CD4-positive, alpha-beta T cell (primary cell): ENCODE measurements at places on chromosomes 1 and 21.

DNA sequence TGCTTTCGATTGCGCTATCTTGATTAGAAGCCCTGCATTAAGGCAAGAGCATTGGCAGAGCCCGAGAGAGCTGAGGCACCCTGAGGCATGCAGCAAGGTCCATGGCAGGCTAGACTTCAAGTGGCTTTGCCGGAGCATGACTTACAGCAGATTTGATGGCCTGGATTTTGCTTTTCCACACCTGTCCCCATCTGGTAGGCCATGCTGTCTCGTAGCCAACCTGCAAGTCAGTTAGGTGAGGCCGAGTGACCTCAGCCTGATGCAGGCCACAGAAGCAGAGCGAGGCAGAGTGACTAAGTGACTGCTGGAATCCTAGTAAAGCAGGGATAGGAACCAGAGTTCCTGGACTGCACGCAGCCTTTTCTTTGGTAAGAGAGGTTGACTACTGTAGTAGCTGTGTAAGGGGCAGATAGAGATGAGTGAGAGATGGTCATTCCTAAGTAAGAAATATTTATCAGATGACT, 148.9 kb downstream of the PBX1 start:
- no peak for DNase-seq

GRCh38 chr1:215489771-215490565, 77.1 kb upstream of the KCTD3 start:
- no peak for DNase-seq

DNA sequence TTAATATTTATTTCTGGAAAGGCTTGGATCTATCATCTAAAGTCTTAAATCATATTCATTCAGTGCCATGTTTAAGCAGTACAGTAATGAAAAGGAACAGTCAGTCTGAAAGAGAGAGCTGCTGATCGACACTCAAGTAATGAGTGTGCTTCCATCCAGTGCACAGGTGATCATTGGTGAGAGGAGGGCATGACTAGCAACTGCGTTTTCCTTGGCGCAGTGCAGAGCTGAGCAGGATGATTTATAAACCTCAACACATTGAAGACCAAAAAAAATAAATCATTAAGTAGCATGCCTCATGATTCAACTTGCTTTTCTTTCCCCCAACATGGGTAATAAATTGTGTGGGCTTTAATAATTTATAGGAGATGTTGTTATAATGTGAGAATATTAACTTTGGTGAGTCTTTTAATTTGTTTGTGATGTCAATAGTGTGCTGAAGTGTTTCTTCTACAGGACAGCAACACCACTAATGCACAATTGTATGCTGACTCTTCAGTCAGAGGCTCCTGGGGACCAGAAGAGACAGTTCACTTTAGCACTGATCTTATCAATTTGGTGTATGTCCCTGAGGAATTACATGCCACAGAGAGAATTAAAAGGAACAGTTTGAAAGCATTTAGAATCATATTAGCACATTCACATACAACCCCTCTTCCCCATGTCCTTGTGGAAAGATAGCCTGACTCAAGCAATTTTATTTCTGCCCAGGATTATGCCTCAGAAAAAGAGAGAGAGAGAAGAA, 199.7 kb upstream of the ADGRL2 start:
- no peak for DNase-seq

DNA sequence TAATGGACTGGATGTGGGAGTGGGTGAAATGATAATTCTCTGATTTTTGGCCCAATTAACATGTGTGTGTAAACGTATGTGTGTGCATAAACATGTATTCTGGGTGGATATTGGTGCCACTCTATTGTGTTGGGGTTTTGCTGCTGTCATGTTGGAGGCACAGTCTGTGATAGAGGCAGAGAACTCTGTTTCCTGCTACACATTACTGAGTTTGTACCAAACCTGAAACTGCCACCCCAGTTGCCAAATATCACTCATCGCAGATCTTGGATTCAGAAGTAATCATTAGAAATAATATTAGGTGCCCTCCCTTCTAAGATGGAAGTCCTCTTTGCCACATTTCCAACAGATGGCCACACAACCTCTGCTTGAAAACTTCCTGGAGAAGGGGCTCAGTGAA, 13.8 kb downstream of the FASLG start:
- no peak for DNase-seq

- DNase-seq: no peak
These were observed 26.7 kb downstream of the SNX7 start for GRCh38 chr1:98688110-98688739.

GRCh38 chr1:68448365-68448764, 1.4 kb downstream of the RPE65 start:
- DNase-seq: no peak

- no peak for DNase-seq
These were observed 63.7 kb downstream of the LACTBL1 start for GRCh38 chr1:22908880-22909426.

DNA sequence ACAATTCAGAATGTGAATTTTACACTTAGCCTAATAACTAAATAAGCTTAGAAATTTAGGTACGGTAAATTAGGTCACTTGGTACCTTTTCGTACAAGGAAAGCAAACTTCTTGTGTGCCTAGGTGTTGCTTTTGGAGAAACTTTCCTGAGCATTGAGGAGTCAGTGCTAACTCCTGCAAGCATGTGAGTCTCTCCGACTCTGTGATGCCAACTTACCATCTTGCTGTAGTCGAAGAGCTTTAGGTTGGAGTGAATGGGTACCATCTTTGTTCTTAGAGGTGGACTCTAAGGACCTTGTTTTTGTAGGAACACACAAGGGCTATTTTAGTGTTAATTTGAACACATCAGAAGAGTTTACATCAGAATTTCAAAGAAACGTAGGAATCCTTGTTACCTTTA, 688.9 kb downstream of the USP25 start:
- DNase-seq: no peak

DNA sequence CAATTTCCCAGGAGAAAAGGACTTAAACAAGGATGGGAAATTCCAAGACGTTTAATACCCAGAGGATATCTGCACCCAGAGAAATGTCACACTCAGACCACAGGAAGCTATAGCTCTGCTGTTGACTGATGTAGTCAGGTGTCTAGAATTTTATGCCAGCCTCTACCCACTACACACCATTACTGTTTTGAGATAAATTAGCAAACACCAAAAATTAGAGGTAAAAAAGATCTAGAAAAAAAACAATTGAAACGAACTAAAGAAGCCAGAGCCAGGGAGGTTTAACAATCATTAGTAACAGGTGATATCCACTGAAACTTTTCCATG, 519.9 kb downstream of the SMYD3 start:
- no peak for DNase-seq

DNA sequence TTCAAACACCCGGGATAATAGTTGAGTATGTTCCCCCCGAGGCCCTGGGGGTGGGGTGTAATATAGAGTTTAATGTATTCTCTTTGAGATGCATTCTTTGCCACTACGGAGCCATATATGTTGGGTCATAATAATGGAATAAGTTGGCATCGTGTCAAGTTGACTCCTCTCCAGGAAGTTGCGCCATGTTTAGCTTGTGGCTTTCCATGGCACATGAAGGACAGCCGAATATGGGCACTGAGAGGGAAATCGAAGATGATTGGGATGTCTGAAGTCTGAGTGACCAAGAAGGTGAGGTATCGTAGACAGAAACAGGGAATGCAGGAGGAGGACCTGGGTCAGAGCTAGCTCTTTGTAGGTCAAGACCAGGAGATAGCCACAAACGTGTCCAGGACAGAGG, 92.6 kb downstream of the PAX7 start:
- DNase-seq: no peak

GRCh38 chr1:25692560-25692959, 76.0 kb downstream of the MAN1C1 start:
- DNase-seq: no peak

GRCh38 chr1:29243871-29244200, 7.5 kb downstream of the PTPRU start:
- no peak for DNase-seq

DNA sequence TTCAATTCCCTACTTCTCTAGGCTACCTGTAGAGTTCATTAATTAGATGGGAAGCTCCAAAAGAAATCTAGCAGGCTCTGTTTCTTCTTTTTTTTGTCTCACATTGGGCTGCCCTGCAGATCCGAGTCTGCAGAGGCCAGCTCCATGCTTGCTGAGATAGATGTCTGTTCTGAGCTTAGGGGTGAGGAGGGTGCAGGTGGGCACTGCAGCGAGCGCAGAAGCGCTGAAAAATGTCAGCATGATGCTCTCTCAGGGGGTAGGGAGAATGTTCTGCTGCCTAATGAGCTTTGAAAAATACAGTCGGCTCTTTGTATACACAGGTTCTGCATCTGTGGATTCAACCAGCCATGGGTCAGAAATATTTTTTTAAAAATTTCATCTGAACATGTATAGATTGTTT, 56.8 kb upstream of the KCNA3 start:
- no peak for DNase-seq

GRCh38 chr1:76571248-76571647, 296.0 kb upstream of the ST6GALNAC5 start:
- no peak for DNase-seq

DNA sequence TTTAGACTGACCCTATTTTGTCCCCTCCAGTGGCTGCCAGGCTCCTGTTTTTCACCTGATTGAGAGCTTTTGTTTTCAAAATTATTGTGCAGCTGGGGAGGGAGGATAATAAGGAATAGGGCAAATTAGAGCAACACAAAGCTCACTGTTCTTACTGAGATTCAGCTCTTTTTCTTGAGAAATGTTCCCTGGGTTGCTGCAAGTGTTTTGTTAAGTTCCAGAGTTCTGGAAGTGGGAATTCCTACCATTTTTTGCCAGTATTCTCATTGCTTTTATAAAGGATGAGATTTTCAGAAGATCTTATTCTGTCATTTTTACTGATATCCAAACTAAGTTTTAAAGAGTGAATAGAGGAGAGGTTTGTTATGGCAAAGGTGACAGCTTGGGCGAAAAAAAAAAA, 417.7 kb downstream of the SIPA1L2 start:
- DNase-seq: no peak

DNA sequence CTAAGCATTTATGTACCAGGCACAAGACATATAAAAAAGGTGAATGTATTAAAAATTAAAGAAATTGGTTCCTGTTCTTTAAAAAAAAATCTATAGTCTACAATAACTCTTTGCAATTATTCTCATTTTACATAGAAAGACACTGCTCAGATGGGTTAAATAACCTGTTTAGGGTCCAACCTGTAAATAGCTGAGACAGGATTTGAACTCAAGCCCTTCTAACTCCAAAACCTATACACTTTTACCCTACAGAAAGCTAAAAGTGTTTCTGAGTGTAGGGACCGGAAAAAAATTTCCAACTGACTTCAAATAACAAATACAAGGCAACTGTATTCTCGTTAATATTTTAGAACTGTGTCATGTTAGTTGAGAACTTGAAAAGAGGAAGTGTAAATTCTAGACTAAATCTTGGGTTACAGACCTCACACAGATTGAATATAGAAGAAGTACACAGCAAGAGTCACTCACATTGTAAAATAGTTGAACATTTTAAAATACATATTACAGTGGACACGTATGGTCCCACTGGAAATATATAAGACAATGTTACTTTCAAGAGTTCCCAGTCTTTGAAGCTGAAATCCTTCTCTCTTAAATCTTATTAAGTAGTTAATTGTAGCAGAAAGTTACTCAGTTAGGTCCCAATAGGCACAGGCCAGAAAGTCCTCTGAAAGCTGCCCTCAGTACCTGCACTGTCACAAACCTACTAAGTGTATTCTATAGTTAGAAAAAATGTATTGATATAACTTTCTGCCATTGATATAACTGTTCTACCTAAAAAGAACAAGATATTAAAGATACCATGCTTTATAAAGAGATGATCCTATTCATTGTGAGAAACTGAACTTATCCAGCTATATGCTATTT, 7.3 kb downstream of the EDEM3 start:
- DNase-seq: no peak

GRCh38 chr1:210372931-210373627, 44.4 kb downstream of the HHAT start:
- no peak for DNase-seq

DNA sequence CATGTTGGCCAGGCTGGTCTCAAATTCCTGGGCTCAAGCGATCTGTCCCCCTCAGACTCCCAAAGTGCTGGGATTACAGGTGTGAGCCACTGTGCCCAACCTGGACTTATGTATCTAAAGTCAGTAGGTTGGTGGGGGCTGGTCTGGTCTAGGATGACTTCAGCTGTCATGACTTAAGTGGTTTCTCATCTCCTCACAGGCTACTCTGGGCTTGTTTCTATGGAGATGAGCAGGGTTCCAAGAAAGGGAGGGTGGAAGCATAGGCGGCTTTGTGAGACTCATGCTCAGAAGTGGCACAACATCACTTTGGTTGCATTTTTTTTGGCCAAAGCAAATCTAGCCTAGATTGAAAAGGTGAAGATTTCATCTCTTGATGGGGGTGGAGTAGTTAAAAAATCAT, 115.9 kb upstream of the IVNS1ABP start:
- no peak for DNase-seq

GRCh38 chr21:34647555-34647954, 21.2 kb upstream of the CLIC6 start:
- DNase-seq: no peak

- DNase-seq: no peak
These were observed 305.8 kb upstream of the ZP4 start for GRCh38 chr1:238196516-238196915.

GRCh38 chr1:91683598-91683951, 182.9 kb downstream of the CDC7 start:
- no peak for DNase-seq

- DNase-seq: peak; percentile 57
These were observed 18.0 kb upstream of the PTP4A2 start for GRCh38 chr1:31955917-31956736.

DNA sequence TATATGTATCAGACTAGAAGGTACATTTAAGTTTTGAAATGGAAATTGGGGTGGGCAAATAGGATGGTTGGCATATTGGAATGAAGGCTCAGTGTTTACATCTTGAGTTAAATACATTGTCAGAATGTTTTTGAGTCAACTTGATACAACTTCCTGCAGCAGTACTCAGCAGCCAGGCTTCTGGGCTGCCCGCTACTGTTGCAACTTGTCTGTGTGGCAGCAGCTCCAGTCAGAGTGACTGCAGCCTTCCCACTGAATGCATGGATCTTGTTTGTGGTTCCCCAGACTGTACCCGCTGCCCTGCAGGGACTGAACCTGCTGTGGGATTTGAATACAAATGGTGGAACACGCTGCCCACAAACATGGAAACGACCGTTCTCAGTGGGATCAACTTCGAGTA, 24.9 kb upstream of the SARS1 start:
- DNase-seq: no peak

DNA sequence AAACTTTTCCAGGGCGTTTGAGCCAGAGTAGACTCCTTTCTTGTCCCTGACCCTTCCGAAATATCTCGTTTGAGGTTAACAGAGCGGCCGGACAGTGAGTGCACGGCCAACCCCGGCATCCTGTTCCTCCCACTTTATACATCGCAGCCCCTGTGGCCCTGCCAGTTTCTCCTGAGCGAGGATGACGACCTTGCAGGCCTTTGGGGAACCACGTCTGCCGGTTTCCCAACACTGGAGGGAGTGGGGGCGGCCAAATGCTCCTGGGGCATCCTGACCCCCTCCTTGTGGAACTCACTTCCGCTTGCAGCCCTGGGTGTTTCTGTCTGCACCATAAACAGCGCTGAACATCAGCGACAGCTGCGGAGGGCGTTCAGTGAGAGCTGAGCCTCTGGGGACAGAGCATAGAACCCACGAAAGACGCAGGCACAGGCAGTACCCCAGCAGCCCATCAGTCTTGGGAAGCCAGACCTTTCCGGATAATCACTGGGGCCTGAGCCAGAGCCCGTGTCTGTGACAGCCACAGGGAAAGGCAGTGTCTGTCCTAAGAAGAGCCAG, 4.8 kb upstream of the KCNAB2 start:
- no peak for DNase-seq

- DNase-seq: no peak
These were observed 106.3 kb upstream of the GJB5 start for GRCh38 chr1:34648501-34648900.

GRCh38 chr1:32685498-32685897, 17.1 kb downstream of the SYNC start:
- DNase-seq: no peak
